H54 (cell line): ENCODE measurements at places on chromosomes 7 and 10.

- DNase-seq = no peak
These were observed 240.3 kb downstream of the IPMK start for GRCh38 chr10:58027426-58027825.

- DNase-seq = peak; percentile 66
These were observed 184.4 kb upstream of the LYZL2 start for GRCh38 chr10:30813872-30814481.

GRCh38 chr10:125148528-125148927 lies 11.8 kb downstream of the CTBP2 start:
- no peak for DNase-seq

GRCh38 chr7:24860611-24861010 lies 103.3 kb upstream of the GSDME start:
- no peak for DNase-seq

DNA sequence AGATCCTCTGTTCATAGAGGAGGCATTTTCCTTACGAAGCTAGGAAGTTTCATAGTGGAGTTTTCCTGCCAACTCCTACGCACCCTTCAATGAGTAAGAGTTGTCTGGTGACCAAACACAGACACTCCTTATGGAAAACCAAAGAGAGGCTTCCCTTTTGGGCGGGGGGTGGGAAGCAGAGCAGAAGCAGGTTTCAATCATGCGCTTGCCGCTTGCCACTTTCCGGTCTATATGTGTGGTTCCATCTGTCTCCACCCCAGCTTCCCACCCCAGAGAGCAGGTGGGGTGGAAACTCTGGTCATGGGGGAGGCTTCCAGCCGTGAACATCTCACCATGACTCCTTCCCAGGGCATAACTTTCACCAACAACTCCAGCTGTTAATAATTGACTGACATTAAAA lies 68.8 kb upstream of the GRB10 start:
- no peak for DNase-seq

- no peak for DNase-seq
These were observed 146.6 kb downstream of the WDR11 start for GRCh38 chr10:120997756-120998155.

GRCh38 chr10:74186678-74187077 lies 35.7 kb downstream of the ADK start:
- DNase-seq = no peak

DNA sequence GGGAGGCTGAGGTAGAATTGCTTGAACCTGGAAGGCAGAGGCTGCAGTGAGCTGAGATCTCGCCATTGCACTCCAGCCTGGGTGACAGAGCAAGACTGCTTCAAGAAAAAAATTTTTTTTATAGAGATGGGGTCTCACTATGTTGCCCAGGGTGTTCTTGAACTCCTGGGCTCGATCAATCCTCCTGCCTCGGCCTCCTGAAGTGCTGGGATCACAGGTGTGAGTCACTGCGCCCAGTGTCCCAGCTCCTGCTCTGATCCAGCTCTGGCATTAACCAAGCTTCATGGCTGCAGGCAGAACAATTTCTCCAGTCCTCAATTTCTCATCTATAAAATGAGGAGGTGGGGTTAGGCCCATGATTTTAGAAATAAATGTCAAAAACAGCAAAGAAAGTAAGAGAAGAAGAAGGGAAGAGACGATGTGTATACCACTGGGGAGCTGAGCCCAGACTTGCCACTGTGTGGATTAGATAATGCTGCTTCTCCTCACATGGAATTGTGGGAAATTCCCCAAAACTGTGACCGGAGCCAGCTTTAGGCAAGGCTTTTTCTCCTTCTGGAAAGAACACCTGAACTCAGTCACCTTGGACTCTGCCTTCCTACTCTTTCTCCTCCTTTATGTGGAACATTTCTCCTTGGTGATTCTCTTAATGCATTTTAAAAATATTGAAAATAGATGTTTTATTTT lies 25.5 kb downstream of the IL15RA start:
- no peak for DNase-seq

DNA sequence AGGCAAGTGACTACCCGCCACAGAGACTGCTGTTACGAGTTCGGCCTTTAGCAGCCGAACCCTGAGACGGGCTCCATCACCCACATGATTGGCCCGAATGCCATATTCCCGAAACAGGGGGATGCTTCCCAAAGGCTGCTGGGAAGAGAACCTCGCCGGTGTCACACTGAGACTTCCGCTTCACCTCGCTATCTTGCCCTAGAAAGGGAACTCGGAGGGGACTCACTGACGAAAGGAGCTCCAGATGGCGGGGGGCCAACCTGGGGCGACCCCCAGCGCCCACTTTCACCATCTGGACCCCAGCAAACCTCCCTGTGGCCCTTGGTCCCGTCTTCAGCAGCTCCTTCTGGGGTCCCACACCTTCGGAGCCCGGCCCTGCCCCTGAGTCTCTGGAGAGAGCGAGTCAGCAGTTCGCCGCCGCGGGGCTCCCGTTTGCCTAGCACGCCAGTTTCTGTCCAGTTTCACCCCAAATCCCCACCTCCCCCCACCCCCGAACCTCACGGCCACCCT lies 529 bp downstream of the HPS1 start:
- DNase-seq = peak; percentile 29

GRCh38 chr10:68231817-68232251 lies at the start of gene ATOH7:
Gene ATOH7 (minus strand): TSS chr10:68232113. CDS start chr10:68231677, 436 bp downstream.
- no peak for DNase-seq

- DNase-seq = no peak
These were observed 2.1 kb downstream of the FRAT1 start for GRCh38 chr10:97321032-97321803.
